Iris pigment epithelial cell (primary cell): ENCODE measurements at places on chromosomes 3 and 15.

DNA sequence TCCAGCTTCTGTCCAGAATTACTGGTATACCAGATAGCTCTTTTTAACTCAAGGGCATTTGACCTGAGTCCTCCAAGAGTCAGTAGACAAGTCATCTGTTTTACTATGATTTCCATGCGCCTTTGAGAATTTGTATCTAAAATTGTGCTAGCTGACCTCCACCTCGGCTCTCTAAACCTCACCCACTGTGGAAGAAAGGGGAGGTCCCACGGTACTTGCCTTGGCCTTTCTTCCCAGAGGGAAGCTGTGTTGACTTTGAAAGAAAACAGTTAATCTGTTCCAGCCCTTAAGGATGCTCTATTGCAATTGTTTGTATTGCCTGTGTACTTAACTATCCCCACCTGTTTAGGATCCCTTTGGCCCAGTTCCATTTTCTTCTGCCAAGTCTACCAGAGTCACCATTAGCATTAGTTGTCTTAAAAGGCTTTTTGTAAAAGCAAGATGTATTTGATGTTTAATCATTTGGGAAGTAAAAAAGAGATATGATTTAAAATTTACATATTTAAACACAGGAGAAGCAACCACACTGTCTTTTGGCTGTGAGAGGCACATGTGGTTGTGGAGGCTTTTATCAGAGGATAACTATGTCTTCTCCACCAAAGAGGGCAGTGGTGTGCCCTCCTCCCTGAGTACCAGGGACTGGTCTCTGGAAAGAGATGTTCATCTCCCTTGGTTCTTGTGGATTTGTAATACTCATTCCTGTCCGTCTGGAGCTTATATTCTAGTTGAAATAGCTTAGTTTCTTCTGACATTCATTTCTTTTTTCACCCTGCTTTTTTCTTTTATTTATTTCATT, 88.8 kb downstream of the CRTC3 start:
- DNase-seq, result no peak

GRCh38 chr3:143551761-143552160, 296.5 kb downstream of the SLC9A9 start:
- no peak for DNase-seq

DNA sequence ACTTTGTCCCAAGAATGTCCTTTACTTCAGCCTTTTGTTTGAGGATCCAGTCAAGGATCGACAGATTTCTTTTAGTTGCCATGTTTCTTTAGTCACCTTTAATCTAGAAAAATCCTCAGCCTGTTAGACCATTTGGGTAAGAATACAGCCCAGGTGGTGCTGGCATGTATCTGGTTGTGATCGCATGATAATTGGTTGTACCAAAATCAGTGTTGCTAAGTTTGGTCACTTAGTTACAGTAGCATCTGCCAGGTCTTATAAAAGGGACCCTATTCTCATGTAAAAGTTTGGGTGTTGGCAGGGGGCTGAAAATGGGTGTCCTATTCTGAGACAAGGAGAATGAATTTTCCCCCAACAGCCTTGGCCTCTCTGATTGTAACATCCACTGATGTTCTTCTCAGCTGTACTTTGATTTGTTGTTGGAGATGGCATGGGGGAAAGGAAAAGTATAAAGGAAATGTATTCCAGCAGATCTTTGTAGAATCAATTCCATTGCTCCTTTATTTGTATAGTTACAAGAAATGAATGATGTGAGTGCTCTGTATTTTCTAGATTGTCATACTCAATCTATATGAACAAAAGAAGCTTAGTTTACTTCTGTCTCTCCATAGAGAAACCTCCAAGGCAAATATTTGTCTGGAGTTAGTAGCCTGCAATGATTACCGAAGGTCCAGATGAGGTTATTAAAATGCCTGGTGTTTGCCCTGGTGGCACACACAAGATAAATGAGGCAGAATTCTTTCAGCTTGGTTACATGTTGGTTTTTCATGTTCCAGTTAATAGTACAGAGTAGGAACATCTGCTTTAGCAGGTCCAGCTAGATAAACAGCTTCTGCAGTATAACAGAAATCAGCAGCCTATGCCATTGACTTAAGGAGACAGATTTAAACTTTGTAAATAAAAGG, 65.7 kb downstream of the CMTM8 start:
- DNase-seq, result no peak

- no peak for DNase-seq
These were observed 314.3 kb downstream of the CHST2 start for GRCh38 chr3:143433787-143434378.

- no peak for DNase-seq
These were observed 18.4 kb downstream of the THOC7 start for GRCh38 chr3:63845215-63845614.

- DNase-seq, result no peak
These were observed 74.4 kb downstream of the ATP1B3 start for GRCh38 chr3:141950572-141951493.
